Stimulated activated CD4-positive, alpha-beta T cell treated with anti-CD3 and anti-CD28 coated beads, Interleukin-2, amount 100 ng/mL, for 4 hours (primary cell): ENCODE measurements at places on chromosomes 16 and 17.
A peak's percentile ranks its signal among the peaks of the same experiment; 100 is the strongest.

- no peak for DNase-seq
Observed at GRCh38 chr17:77793971-77794235, 164.6 kb upstream of the TNRC6C start.

DNA sequence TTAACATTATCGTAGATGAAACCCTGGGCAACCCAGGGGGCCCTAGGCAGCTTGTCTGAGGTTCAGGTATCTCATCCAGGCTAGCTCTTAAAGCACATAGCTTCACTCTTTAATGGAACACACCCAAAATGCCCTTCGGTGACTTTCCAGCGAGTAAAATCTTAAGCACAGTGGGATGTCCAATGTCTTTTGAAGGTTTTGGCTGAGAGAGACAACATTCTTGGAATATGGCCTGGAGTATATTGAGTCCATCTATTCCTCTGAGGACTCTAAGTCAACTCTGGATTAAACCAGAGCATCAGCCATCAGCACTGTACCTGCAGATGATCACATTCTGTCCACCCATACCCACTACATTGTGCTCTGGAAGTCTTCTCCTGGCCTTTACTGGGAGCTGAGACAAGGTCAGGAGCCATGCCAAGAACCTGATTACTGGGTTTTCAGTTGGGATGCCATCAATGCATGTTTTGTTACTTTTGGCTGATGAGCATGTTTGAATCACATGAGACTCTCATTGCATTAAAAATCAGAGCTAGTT is 63.4 kb upstream of the CDH11 start:
- DNase-seq: no peak

- DNase-seq: no peak
Observed at GRCh38 chr17:70405492-70406220, 236.3 kb downstream of the KCNJ2 start.

- peak; percentile 44 for DNase-seq
Observed at GRCh38 chr17:63984651-63985386, 12.1 kb upstream of the SCN4A start.

DNA sequence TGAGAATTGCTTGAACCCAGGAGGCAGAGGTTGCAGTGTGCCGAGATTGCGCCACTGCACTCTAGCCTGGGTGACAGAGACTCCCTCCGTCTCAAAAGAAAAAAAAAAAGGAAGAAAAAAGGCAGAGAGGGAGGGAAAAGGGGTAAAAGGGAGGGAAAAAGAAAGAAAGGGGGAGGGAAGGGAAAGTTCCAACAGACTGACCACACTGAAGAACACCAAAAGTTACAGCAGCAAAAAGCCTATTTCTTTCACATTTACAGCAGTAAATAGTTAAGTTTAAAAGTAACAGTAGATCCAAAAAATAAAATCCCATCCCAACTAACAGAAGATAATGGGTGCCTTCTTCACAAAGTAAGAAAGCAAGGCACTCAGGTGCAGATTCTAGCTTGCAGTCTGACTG is 36.9 kb upstream of the C17orf78 start:
- no peak for DNase-seq

DNA sequence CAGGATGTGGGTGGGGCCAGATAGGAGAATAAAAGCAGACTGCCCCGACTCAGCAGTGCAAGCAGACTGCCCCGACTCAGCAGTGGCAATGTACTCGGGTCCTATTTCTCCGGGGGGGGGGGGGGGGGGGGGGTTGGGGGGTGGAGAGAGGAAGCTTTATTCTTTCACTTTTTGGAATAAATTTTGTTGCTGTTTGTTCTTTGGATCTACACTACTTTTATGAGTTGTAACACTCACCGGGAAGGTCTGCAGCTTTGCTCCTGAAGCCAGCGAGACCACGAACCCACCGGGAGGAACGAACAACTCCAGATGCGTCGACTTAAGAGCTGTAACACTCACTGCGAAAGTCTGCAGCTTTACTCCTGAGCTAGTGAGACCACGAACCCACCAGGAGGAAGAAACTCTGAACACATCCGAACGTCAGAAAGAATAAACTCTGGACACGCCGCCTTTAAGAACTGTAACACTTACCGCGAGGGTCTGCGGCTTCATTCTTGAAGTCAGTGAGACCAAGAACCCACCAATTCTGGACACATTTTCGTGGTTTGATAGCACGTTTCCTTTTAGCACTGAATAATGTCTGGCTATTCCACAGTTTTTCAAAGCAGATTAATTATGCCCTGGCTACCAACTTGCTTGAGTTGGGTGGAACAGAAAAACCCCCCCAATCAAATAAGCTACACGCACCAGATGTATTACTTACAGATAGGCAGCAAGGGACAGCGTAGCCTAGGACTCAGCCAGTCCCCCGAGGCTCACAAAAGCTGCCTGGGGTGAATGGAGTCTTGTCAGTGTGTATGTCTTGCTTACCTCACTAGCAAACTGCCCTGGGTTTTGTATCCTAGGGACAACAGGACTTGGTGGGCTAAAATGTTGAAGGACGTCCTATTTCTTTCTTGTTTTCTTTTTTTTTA is 11.9 kb downstream of the FZD2 start:
- DNase-seq: no peak

DNA sequence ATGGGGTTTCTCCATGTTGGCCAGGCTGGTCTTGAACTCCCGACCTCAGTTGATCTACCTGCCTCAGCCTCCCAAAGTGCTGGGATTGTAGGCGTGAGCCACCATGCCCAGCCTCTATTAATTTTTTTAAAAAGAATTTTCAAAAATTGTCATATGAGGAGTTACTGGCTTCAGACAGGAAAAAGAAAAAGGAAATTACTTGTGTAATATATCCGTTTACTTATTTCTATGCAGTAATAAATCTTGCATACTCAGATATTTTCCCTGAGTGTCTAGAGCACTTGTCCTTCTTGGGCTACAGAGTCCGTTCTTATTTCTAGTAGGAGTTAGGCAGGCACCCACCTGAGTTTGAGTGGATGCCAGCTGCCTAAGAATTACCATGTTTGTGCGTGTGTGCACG is 85.8 kb downstream of the VMP1 start:
- no peak for DNase-seq

- DNase-seq: no peak
Observed at GRCh38 chr17:2707721-2708584, 3.6 kb downstream of the CLUH start.

DNA sequence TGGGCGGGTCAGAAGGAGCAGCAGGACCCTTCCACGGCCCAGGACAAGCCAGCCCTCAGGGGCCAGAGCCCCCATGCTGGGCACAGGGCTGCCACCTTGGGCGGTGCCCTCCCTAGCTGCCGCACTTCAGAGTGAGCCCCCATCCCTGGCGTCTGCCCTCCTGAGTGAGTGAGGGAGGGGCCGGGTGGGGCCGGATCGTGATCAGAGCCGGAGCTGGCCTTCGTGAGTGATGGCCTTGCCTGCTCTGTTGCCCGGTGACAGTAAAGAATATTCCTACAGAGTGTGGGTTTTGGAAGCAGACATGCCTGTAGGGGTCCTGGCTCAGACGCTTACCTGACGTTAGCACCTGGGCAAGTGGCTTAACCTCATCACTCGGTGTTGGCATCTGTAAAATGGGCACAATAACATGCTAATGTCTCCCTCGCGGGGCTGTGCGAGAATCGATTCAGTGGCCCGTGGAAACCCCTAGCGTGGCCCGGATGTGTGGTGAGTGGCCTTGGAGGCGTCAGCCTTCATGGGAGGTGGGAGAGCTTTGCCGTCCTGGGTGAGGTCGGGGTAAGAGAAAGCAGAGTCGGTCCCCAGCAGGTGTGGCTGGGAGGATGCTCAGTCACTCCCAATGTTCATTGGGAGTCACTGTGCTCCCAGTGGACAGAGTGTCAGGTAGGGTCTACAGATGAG is 26.1 kb downstream of the JPH3 start:
- DNase-seq: no peak

DNA sequence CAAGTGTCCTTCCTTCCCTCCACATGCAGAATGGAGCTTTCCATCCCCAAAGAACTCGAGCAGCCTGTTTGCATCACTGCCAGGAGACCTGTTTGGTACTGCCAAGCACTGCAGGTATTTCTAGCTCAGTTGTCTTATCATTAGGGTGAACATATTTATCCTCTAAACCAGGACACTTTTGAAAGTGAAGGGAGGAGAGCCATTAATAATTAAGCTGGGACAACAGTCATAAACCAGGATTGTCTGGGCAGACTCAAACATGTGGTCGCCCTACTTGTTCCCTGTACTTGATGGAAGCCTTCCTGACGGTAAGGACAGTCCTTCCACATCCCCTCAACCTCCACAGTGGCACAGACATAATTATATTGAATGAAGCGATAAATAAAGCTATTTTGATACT is 67.4 kb downstream of the PRKCA start:
- DNase-seq: no peak

DNA sequence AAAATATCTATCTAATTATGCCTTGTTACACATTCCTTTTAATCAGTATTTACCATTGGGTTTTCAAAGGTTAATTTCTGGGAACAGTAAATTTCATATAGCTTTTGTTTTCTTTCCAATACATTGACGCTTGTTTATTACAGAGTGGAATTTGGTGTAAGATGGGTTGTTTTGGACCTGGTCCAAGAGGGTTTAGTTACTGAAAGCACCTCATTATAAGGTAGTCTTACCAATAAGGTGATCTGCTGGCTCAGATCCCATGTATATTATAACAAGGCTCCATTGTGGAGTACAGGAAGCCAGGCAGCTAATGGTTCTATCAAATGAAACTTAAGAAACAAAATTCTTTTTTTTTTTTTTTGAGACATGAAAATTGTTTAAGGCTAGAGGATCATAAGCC is 87.3 kb upstream of the NACA2 start:
- no peak for DNase-seq
